Activated T-cell treated with anti-CD3 and anti-CD28 coated beads for 4 hours (primary cell): ENCODE measurements at places on chromosomes 7 and 10.
A peak's percentile ranks its signal among the peaks of the same experiment; 100 is the strongest.

DNA sequence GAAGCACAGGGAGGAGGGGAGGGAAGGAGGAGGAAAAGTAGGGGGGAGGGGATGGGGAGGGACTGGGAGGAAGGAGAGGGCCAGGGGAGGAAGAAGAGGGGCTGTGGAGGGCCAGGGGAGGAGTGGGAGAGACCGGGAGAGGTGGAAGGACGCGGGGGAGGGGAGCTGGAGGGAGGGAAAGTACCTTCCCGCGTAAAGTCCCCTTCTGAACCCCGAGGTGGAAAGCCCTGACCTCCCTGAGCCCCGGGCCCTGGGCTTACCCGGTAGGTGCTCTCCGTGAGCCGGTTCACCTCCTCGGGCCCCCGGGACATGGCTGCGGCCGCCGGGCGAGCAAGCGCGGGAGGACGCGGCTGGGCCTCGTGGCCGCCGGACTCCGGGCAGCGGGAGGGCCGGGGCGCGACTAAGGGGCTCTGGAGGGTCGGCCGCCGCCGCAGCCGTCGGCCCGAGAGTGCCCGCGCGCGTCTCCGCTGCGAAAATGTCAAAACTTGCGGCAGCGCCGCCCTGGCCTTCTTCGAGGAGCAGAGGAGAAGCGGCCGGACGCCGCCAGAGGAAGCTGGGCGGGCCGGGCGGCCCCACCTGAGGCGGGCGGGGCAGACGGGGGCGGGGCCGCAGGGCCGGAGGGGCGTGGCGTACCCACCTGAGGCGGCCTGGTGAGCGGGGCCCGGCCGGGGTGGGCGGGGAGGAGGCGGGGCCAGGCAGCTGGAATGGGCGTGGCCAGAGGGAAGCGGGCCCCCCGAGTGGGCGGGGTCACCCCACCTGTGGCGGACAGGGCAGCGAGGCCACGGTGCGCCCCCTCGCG is at the start of gene BAIAP2L1:
TSS of gene BAIAP2L1 (minus strand) at position 549 of the 799 bp plus-strand sequence. CDS start at position 311, 238 bp downstream.
- peak; percentile 72 for DNase-seq

GRCh38 chr10:8712656-8713055 is 658.2 kb downstream of the GATA3 start:
- no peak for DNase-seq

GRCh38 chr10:3687510-3688081 is 97.4 kb downstream of the KLF6 start:
- no peak for DNase-seq

GRCh38 chr7:39517240-39517639 is 49.0 kb upstream of the YAE1 start:
- no peak for DNase-seq

GRCh38 chr10:75375838-75376237 is 25.7 kb downstream of the ZNF503 start:
- no peak for DNase-seq

- no peak for DNase-seq
Measured at GRCh38 chr7:131619336-131620305, 63.2 kb upstream of the PODXL start.

GRCh38 chr10:47018026-47018735 is 107.0 kb downstream of the PTPN20 start:
- DNase-seq: no peak

GRCh38 chr10:111079781-111080180 is 3.0 kb downstream of the ADRA2A start:
- DNase-seq: no peak

DNA sequence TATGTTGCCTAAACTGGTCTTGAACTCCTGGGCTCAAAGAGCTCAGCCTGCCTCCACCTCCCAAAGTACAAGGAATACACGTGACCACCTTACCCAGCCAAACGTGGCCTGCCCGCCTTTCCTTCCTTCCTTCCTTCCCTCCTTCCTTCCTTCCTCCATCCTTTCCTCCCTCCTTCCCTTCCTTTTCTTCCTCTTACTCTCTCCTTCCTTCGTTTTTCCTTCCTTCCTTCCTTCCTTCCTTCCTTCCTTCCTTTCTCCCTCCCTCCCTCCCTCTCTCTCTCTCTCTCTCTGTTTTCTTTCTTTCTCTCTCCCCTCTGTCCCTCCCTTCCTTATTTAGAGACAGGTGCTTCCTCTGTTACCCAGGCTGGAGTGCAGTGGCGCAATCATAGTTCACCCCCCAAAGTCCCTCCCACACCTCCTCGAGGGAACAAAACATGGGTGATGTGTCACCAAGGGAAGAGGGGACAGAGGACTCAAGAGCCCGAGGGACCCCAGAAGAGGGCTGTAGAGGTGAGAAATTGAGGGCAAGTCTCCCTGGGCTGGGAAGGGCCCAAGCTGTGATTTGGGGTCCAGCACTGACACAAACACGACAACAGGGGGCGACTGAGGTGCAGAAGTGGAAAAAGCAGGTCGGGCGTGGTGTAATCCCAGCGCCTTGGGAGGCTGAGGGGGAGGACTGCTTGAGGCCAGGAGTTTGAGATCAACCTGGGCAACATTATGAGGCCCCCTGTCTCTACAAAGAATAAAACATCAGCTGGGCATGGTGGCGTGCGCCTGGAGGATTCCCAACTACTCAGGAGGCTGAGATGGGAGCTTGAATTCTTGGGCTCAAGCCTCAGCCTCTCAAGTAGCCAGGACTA is 28.1 kb downstream of the EPHB4 start:
- DNase-seq: peak; percentile 24

GRCh38 chr10:129934196-129934925 is 29.7 kb downstream of the EBF3 start:
- no peak for DNase-seq

GRCh38 chr10:96292971-96293920 is 11.0 kb upstream of the DNTT start:
- DNase-seq: no peak

- no peak for DNase-seq
Measured at GRCh38 chr10:2556883-2557282, 510.5 kb upstream of the PFKP start.

GRCh38 chr7:42736931-42737330 is 174.9 kb downstream of the C7orf25 start:
- no peak for DNase-seq

GRCh38 chr7:29386196-29386765 is 177.4 kb upstream of the PRR15 start:
- DNase-seq: no peak
